ENCODE measurements at places on chromosomes 12 and 14. TPM values are rescaled to one million over a fixed set of nuclear protein-coding genes. Genes with fewer than 3 reads are reported as not detected.

The EGLN3 gene
- total RNA-seq: 228 TPM

DNA sequence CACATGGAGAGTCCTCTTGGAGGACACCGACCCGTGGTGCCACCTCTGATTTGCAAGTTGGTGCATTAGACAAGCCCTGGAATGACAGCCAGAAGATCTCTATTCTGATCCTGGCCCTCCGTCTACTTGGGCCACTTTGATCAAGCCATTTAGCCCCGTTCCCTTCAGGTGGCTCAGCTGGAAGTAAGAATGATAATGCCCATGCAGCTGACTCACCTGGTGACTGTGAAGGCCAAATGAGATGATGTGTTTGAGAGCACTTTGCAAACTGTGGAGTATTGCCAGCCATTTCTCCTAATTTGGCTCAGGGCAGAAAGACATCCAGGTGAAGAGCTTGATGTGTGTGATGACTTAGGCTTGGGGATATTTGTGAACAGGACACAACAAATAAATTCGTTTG is 165.9 kb downstream of the ETV6 start:
- DNase-seq: no peak

The C12orf50 gene
- 0.07 TPM for total RNA-seq

The PKP2 gene
- 454 TPM for total RNA-seq

DNA sequence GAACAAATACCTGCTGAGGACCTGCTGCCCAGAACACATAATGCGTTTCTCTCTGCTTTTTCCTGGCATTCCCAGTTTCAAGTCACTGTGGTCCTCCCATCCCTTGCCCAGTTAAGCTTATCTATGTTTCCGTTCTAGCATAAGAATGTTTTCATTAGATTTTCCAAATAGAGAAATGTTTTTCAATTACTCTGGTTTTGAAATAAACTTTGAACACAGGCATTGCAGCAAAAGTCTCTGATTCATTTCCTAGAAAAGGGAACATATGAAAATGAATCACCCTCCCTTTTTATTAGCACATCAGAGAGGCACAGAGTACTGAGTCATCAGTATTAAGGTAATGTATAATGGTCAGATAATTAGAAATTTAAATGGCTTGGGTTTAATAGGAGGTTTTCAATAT is 201.1 kb upstream of the TMEM260 start:
- no peak for DNase-seq

The IL25 gene
- total RNA-seq: not detected

DNA sequence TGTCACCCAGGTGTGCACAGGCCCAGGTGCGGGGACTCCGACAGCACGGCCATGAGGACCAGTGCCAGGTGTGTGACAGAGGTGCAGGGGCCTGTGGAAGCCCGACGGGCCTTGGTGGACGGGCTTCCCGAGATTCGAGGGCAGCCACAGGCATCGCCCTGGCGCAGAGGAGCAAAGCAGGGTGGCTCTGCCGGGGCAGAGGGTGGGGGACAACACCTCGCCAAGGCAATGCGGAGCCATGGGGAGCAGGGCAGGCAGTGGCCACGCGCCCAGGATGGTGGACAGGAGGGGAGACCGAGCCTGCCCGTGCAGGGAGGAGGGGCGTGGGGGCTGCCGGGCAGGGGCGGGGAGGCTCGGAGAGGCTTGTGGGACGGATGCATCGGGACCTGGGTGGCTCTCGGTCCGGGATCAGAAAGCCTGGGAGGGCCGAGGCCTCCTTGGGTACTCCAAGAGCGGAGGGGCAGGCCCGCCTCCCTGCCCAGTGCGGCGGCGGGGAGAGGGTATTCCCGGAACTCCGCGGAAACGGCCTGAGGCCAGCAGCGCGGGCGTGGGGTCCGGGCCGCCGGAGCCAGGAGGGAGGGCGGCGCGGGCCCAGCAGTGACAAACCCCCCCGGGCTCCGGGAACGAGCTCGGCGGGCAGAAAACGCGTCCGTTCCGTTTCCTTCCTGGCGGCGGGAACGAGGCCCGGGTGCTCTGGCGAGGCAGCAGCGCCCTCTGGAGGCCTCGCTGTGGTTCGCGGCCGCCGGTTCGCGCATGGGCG is 1.6 kb downstream of the TMEM121 start:
- peak; percentile 80 for DNase-seq

DNA sequence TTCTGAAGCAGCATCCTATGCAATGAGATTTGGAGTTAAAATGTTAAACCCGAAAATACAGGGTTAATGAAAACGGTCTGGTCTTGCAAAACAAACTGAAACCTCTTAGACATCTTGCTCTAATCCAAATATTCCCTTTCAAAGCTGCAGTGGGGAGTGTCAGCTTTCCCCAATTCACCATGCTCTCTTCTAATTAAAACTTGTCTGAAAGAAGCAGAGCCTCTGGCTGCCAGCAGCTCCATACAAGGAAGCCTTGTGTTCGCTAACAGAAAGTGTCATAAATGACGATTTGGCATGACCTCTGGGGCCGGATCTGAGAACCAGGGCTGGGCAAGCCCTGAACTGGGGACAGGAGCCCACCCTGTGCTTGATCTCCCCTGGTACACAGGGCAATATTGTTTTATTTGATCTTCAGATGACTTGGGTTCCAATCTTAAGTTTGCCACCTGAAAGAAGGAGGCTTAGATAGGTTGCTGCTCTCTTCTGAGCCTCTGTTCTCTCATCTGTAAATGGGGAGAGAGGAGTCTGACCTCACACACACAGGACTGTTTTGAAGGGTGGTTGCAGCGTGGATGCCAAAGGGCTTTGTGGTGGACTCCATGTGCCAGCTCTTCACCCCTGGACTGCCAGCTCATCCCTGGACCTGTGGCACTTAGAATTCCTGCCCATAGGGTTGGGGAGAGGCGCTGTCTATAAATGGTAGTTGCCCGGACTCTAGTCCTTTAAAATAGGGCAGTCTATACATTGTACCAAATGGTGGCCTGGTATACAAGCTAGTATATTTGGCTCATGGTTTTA is 7.8 kb downstream of the KMT5A start:
- no peak for DNase-seq

GRCh38 chr12:172732-173161 is 41.2 kb downstream of the SLC6A12 start:
- no peak for DNase-seq

The PIANP gene
- not detected for total RNA-seq

- DNase-seq: peak; percentile 13
These were observed 71.3 kb downstream of the DUSP6 start for GRCh38 chr12:89280833-89281538.

DNA sequence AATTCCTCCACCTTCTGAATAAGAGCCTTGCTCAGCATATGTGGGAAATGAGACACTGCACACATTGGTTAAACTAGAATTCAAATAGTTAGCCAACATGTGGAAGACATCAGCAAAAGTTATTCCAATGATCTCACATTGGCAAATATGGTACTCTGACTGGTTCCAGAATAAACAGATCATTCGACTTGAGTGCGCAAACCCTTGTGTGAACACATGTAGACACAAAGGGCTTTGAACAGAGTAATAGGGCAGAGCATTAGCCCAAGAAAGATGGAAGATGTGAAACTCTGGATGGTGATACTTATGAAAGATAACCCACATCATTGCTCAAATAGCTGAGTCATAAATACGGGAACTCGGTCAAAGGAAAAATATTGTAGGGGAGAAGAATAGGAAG is 1133.4 kb upstream of the SEL1L start:
- DNase-seq: no peak

GRCh38 chr12:114092981-114093380 is 126.9 kb upstream of the RBM19 start:
- DNase-seq: no peak

GRCh38 chr14:45526715-45527549 is 273.9 kb upstream of the MIS18BP1 start:
- DNase-seq: peak; percentile 9

DNA sequence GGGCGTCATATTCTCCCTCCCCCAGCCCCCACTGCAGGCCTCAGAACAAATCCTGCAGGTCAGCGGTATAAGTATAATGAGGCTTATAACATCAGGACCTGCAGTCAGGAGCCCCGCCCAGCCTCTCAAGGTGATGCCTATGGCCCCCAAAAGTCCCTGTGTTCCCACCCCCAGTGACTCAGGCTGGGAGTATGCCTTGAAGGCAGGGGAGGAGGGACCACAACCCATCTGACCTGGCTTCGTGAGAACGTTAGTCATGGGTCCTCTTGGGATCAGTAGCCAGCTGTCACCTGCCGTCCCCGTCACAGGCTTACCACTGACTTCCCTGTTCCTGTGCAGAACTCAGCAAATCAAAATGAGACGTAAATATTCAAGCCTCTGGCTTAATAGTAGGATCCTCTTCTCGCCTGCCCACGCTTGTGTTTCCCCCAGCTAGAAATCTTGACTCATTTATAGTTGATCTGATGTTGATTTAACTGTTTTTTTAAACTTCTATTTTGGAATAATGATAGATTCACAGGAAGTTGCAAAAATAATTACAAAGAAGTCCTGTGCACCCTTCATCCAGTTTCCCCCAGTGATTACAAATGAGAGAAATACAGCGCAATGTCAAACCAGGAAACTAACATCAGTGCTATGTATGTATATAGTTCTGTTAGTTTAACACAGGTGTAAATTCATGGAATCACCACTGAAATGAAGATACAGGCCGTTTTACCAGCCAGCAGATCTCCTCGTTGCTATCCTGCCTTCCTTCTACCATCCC is 107.5 kb downstream of the ADGRD1 start:
- peak; percentile 3 for DNase-seq

DNA sequence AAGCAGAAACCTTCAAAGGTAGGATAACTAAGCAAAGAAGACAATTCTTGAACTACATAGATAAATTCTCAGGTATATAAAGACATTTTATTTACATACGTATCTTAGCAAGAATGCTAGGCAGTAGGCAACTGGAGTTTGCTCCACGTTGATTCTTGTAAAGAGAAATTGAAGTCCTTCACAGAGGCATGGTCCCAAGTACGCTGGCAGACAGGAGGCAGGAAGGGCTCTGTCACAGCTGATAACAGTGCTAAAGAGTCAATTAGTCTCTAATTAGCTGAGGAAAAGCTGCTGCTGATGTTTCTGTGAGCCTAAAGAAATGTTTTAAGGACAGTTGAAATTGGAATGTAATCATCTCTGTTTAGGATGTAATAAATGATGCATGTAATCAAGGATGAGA is 146.8 kb downstream of the METTL25 start:
- DNase-seq: no peak

- peak; percentile 55 for DNase-seq
These were observed 18.8 kb downstream of the MVK start for GRCh38 chr12:109592195-109592904.

The NOVA1 gene
- 3.4 TPM for total RNA-seq

GRCh38 chr12:15757553-15758255 is 31.5 kb downstream of the EPS8 start:
- DNase-seq: no peak

The CEP170B gene
- 13.2 TPM for total RNA-seq

DNA sequence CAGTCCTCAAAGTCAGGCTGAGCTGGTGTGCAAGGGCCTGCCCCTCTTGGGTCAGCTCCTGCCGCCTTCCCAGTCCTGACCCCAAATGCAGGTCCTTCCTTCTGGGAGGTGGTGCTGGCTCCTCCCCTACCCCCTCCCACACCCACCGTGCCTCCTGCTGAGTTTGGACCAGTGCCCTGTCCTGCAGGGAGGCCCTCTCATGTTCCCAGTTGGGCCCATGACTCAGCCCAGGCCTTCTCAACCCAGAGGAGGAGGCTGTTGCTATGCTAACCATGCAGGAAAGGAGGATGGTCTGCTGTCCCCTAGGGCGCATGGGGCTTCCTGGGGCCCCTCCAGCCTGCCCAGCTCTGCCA is 4.4 kb downstream of the ZBTB42 start:
- peak; percentile 63 for DNase-seq

DNA sequence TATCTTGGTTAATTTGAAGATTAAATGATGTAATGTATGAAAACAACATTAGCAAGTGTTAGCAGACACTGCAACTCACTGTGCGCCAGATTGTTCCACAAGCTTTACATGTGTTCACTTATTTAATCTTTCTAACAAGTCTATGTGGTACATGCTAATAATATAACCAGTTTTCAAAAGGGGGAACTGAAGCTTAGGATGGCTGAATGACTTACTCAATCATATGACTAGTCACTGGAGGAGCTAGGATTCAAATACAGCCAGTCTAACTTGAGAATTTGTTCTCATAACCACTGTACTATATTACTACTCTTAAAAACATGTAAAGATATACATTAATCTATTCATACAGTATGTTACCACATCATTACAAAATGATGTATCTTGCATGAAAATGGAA is 60.5 kb upstream of the LRIG3 start:
- no peak for DNase-seq

The TMTC1 gene
- total RNA-seq: 37.1 TPM

The LGR5 gene
- total RNA-seq: not detected

DNA sequence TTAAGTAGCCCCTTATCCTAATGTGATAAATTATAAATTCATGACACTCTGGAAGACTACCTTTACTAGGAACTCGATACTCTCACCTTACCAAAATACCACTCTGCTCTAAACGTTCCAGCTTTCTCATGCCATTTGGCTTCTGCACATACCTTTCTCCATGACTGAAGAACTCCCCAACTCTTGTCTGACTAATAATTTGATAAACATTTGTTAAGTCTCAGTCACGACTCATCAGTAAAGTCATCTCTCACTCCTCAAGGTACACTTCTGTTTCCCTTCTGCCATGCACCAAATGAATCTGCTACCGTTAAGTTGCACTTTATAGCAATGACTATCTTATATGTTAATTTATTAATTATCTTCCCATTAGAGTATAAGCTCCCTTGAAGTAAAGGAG is 498.3 kb upstream of the NOVA1 start:
- DNase-seq: no peak

DNA sequence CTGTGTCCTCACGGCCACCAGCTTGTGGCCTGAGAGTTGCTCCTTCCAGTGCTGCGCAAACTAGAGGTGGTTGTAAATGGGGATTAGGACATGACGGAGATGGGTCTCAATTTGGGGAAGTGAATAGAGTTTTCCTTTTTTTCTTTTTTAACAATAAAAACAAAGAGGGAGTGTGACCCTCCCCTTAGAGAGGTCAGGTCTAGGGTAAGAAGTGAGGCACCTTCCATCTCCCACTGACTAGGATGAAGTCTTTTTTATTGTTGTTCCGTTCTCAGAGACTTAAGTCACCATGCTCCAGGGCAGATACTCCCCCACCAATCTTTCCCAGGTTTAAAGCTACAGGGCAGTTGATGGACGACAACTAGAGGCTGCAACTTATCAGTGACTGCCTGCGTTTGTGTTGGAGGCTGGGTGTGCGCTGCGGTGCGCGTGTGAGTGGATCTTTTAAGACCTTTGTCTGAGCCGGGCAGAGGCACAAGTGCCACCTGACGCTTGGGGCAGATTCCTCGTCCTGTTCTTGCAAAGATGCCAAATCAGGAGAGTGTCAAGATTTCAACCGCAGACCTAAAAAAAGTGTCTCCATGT is 2.1 kb upstream of the GSC start:
- no peak for DNase-seq

GRCh38 chr12:3945671-3946070 is 72.5 kb upstream of the PARP11 start:
- DNase-seq: no peak

The TCP11L2 gene
- 117 TPM for total RNA-seq

- no peak for DNase-seq
These were observed 295.5 kb downstream of the EGLN3 start for GRCh38 chr14:33655421-33655820.
